ENCODE measurements at places on chromosomes 1 and 21.

- no peak for DNase-seq
These were observed 156.4 kb downstream of the OMA1 start for GRCh38 chr1:58390091-58390490.

- no peak for DNase-seq
These were observed 15.2 kb downstream of the ADSS2 start for GRCh38 chr1:244436336-244437085.

- DNase-seq, result no peak
These were observed 43.2 kb downstream of the C1orf198 start for GRCh38 chr1:230824919-230825721.

DNA sequence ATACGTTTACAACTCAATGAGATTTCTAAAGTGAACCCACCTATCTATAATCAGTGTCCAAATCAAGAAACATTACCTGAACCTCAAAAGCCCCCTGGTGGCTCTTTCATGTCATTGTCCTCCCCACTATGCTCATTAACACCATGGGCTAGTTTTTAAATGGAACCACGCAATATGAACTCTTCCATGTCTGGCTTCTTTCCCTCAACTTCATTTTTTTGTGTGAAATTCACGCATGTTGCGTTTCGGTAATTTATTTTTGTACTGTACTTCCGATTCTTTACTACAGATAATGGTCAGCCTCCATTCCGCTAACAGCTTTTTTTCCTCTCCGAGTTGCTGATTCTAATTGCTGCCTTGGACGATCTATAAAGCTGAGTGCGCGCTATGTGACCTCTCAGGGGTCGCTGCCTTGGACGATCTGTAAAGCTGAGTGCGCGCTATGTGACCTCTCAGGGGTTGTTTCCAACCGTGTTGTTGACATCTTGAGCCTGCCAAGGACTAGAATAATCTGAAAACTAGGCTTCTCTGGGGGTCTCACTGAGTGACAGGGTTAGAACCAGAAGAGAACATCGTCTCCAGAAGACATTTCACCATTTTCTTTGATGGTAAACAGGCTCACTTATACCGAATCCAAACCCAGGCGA is 1.1 kb upstream of the CACYBP start:
- no peak for DNase-seq

DNA sequence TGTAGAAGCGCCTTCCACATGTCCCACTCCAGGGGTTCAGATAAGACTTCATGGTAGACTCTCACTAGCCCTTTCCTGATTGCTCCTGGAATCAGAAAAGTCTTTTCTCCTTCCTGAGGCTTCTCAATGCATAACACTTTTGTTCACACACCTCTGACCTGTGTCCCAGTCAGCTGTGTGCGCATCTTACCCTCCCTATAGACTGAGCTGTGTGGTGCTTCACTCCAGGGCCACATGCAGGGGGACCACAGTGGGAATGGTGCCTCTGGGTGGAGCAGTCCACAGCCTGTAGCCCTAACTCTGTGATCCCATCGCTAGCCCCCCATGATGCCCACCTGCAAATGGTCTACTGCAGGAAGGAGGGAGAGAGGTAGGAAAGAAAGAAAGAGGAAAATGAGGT is 84.0 kb upstream of the TLR5 start:
- no peak for DNase-seq

DNA sequence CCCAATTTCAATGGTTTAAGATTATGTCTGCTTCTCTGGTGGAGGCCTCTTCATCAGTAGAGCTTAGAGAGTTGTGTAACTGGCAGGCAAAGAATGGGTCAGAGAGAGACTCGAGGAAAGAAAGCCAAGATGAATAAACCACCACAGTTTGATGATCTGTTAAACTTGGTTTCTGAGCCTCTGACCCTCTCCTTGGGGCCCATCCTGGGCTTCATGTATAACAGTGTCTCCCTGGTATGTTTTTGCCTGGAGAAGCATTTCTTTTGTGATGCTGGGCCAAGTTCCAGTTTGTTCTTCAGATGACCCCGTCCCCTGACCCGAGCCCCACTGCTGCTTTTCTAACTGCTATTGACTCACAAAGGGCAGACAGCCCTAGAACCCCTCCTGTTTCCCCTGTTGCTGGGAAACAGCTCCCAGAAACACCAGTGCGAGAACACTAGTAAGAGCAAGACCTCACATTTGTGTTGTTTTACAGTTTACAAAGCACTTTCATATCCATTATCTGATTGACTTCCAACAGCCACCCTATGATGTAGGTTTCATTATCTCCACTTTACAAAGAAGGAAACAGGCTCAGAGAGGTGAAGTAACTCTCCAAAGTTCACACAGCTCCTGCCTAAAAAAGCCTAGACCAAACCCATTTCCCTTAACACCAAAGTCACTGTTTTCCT is 9.0 kb downstream of the CD2 start:
- no peak for DNase-seq

DNA sequence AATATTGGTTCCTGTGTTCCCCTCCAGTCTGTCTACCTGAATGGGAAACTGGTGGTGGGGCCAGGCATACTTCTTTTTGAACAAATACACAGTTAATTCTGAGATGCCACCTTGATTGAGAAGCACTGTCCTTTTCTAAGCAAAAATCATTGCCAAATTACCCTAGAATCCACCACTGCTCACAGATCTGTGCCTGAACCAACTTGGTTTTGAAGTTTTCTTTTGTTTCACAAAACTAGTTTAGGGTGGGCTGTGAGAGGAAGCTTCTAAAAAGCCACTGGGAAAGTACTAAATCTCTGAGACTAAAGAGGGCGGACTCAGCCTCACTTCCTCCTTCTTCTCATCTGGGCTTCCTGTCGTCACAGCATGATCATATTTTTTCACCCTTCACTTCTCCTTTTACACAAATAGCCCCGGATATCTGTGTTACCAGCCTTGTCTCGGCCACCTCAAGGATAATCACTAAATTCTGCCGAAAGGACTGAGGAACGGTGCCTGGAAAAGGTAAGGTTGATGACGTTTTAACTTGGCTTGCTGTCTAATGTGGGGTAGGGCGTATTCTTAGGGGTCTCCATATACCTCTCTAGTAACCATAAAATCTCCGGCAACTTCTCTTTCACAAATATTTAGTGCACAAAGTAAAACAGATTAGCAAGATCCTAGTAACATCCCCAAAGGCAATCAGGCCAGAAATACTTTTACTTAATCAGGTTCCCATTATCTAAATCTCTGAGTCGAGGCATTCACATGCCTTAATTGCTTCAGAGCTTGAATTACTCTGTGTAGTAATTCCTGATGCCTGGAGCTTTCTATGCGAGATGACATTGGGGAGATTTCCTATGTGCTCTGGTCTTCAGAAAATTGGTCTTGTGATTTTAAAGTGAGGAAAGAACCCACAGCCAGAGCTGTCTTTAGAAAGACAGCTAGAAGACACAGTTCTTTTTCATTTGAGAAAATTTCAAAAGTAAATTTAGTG is at the start of gene CD53:
TSS of gene CD53 (plus strand) at position 404 of the 976 bp plus-strand sequence. CDS start 18,261 bp downstream, outside the sequence.
- no peak for DNase-seq

All from activated T-helper 9 cell treated with anti-CD3 and anti-CD28 coated beads, Interleukin-2, amount 50 U/mL, for 16 hours (primary cell).